Ovary (tissue), 10 donors: ENCODE measurements at places on chromosomes 2 and 18. TPM values are rescaled to one million over a fixed set of nuclear protein-coding genes. Genes with fewer than 3 reads are reported as not detected.

DNA sequence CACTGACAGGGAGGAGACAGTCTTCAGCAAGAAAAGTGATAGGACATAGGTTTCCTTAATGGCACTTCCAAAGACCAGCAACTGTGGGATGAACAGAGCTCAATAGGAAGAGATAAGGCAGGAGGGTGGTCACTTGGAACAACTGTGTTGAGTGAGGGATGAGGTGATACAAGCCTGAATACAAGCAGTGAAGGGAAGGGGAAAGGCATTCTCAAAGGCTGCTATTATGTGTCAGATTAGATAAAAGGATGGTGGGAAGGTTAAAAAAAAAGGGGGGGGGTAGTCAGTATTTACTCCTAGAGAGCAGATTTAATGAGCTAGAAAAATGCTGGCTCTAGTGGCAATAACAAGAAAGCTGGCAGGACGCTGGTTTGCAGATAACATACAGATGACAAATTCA, 25.7 kb downstream of the CCBE1 start:
- DNase-seq = no peak

- DNase-seq = no peak
These were observed 59.1 kb upstream of the PXDN start for GRCh38 chr2:1803217-1804110.

DNA sequence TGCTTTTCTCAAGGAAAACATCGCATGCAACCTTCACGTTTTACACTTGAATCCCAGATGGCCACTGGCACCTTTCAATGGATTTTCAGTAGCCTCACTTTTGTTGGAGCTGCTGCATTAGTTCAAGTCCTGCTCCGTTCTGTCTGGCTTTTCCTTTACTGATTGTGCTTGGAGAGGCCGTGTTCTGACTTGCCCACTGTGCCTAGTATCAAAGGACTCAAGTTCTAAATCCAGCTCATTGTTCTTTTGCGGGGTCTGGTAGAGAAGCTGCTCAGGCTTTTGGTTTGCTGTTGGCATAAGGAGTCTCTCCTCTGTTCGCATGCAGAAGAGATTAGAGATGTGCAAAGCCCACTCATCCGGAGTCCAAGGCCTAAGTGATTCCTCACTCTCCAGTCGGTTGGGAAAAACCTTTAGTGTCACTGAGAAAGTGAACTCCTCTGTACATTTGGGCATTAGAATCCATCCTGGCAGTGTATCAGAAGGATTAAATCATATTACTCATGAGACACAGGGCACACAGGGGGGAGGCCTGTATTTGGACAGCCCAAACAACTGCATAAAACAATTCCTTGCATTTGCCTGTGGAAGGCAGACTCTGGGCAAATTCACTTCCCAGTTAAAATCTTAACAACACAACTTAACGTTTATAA, 69.7 kb downstream of the NCK2 start:
- DNase-seq = no peak

Gene DLX1
- total RNA-seq = not detected

Gene ST8SIA5
- total RNA-seq = not detected

Gene STAM2
- 29.6 TPM for total RNA-seq

Gene RFTN2
- 11.9 TPM for total RNA-seq

Gene C2orf78
- total RNA-seq = not detected
